ENCODE measurements at places on chromosomes 3 and 15.

DNA sequence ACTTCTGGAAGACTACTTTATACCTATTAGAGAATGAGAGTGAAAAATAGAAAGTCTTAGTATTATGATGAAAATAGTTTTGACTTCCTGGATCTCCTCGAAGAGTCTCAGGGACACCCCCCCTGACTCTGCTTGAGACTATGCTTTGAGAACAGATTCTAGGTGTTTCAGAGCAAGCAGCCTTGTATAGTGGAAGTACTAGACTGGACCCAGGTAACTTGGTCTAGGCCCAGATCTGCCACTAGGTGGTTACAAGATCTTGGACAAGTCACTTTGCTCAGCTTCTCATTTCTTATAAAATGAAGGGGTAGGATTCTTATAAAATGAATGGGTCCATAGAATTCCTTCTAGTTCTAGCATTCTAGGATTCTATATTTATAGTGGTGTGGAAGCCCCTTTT is 9.1 kb downstream of the ABHD5 start:
- no peak for DNase-seq

DNA sequence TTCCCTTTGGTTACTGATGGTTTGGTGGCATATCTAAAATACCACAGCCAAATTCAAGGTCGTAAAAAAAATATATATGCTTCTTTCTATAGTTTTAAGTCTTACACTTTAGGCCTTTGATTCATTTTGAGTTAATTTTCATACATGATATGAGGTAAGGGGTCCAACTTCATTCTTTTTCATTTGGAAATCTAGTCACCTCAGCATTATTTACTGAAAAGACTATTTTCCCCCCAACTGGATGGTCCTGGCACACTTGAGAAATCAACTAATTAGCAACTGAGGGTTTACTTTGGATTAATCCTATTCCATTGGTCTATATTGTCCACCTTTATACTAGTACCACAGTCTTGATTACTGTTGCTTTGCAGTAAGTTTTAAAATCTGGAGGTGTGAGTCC is 26.2 kb downstream of the RHOA start:
- DNase-seq, result no peak

DNA sequence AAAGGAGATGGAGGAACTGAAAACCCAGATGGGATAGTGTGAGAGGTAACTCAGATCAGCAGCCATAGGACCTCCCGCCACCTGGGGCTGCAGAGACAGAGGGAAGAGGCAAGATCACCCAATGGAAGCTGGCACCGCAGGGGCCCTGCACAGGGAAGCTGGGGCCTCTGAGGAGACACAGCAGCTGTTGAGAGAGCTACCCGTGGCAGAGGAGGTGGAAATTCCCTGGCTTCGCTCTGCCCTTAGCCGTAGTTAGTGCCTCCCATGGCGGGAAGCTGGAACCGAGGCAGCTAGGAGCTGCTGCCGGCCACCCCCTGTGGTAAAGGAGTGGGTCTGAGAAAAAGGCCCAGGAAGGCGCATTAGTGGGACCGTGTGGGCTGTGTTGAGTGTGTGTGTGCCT is 18.0 kb upstream of the PLXNA1 start:
- no peak for DNase-seq

- DNase-seq, result no peak
These were observed 81.6 kb downstream of the CDIN1 start for GRCh38 chr15:36661042-36661441.

GRCh38 chr3:23762214-23762613 is 43.5 kb upstream of the UBE2E1 start:
- DNase-seq, result no peak

- no peak for DNase-seq
These were observed 153.4 kb downstream of the PLCL2 start for GRCh38 chr3:17038141-17038540.

DNA sequence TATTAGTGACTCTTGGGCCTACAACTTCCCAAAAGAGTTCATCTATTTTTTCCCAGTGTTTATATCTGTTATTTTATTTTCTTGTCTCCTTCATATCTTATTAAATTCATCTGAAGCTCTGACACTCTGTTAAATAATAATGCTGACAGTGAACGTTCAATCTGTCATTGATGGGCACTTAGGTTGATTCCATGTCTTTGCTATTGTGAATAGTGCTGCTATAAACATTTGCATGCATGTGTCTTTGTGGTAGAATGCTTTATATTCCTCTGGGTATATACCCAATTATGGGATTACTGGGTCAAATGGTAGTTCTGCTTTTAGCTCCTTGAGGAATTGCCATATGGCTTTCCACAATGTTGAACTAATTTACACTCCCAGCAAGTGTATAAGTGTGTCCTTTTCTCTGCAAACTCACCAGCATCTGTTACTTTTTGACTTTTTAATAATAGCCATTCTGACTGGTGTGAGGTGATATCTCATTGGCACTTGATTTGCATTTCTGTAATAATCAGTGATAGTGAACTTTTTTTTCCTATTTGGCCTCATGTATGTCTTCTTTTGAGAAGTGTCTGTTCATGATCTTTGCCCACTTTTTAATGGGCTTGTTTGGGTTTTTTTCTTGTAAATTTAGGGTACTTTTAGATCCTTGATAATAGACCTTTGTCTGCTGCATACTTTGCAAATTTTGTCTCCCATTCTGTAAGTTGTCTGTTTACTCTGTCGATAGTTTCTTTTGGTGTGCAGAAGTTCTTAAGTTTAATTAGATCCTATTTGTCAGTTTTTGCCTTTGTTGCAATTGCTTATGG is 122.5 kb downstream of the LEKR1 start:
- DNase-seq, result no peak

DNA sequence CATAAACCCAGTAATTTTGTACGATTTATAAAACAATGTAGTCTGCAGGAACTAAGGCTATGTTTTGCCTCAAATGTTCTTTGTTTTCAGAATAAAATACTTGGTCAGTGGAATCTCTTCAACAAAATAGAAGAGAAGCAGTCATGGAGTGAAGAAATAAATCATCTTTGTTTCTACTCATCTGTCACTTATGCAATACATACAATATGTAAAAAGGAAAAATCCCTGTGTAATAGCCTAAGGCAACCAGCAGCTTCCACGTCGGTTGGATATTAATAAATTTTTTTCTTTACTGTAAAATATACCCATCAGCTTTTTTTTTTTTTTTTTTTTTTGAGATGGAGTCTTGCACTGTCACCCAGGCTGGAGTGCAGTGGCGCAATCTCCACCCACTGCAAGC is 5.2 kb upstream of the WDR5B start:
- no peak for DNase-seq

DNA sequence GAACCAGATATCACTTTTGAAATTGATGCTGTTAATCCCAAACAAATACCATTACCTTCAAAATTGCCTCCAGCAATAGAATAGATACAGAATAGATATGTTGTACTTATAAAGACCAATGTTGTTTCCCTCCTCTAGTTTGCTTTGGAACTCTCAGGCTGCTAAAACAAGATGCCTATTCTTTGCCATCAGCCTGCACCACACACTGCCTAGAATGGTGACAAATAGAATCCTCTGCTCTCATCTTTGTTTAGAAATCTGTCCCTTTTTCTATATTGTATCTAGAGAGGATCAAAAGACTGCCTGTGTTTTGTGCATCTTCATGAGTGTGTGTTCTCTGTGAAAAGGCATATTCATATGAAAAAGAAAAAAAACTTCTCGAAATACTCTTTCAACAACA is 349.2 kb upstream of the CCDC54 start:
- DNase-seq, result no peak

DNA sequence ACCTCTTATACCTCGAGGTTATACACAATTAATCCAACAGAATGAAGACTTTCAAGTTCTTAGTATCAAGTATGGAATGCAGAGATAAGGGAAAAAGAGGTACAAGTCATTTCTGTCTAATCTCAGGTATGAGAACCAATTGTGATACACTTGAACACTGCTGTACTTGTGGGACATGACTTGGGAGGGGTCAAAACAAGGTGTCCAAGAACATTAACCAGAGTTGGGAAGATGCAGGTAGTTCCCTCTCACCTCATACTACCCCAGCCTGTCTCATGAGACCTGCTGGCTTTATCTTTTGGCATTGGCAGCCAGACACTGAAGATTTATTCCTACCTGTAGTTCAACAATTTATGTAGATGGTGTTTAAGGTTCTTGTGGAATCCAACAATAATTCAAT is 209.7 kb downstream of the NR1D2 start:
- no peak for DNase-seq

DNA sequence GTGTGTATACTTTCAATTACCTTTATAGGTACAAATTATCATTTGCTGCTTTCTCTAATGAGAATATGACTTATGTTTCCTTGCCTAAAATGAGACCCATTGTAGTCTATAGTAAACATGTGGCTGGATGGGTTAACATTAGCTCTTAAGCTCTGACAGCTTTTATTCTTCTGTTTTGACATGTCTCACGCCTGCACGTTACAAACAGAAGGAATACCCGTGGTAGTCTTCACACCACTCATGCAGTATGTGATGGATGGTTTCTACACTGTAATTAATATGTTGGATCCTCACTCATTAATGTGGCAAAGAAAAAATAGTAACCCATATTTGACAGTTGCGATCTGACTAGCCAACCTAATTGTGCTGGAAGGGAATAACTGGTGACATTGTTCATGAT is 133.4 kb upstream of the MITF start:
- no peak for DNase-seq

DNA sequence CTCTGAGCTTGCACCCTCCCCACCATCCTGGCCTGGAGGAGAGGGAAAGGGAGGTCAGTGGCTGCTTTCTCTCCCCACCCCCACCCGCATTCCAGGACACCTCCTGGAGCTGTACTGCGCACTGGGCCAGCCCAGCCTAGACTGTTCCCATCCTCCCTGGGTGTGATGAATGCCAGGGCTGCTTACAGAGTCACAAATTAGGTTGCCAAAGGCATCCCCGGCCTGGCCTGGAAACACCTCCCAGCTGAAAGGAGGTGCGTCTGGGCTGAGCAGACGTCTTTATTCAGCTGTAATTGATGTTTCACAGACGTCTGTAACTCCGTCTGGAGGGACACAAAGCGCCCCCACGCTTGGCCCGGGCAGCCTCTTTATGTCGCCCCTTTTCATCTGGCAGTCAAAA is 47.6 kb downstream of the RHCG start:
- no peak for DNase-seq

DNA sequence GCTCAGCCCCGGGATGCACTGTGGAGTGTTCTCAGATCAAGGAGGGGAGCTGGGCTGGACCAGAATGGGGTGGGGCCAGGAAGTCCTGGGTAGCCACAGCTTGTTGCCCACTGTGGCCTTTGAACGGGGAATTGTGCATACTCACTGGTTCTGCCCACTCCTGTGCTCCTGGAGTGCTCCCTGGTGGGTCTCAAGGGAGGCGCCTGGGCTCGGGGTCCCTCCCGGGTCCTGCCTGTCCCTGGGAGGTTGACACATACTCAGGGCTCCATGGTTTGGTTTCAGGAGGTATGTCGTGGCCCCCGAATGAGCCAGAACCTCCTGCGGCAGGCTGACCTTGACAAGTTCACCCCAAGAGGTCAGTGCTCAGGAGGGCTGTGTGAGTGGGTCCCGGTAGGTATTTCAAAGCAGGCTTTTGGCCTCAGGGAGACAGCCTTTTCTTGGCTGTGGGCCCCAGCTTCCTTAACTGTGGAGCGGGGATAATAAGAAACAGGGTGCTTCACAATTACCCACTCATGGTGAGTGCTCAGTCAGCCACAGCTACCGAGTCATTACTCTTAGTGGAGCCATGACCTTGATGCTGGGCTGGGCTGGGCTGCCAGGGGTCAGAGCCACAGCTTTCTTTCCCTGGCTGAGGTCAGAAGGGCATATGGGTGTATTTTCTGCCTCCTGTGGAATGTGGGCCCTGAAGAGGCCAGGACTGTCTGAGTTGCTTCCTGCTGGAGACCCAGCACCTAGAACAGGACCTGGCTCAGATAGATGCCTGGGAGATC is 7.6 kb downstream of the DNAH1 start:
- DNase-seq, result no peak

DNA sequence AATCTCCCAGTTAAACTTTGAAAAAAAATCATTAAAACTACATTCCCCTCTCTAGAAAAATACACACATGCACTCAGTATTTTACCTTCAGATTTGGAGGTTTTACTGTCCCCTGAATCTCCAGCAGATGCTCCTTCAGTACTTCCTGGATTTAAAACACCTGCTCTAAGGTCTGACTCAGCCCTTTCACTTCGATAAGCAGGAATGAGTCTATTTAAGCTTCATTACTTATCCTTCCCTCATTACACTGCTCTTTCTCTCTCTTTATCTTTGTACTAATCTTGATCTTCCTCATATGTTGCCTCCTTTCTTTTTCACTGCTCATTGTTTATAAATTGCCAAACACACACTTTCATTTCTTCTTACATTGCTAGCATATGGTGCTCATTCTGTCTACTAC is 443.9 kb downstream of the DIPK2A start:
- no peak for DNase-seq

GRCh38 chr15:67331676-67332075 is 77.1 kb downstream of the IQCH start:
- DNase-seq, result no peak

DNA sequence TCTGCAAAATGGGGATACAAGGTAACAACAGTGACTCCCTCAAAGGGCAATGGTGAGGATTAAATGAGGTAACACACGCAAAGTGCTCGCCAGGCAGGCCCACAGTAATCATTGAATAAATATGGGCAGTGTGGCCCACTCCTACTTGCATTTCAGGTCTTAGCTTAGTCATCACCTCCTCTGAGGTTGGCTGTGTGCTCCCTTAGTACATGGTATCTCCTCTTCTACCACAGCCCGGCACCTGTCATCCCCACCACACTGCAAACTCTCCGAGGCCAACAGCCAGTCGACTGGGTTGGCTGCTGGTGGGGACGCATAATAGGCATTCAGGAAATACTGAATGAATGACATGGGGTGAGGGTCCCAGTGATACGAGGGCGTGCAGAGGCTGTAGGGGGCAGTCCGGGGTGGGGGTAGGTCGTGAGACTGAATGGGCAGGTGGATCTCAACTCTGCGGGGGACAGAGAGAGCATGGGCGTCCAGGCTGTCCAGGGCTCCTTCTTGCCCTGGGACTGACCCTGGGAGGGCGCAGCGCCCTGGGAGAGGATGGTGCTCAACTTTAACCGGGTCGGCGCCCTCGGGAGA is 375 bp upstream of the MYZAP start:
- DNase-seq, result no peak

GRCh38 chr15:44427756-44428724 is 611 bp downstream of the CTDSPL2 start:
- no peak for DNase-seq

- DNase-seq, result no peak
These were observed 93.5 kb downstream of the SERPINI1 start for GRCh38 chr3:167829071-167829470.

GRCh38 chr3:25904206-25904605 is 114.3 kb downstream of the OXSM start:
- DNase-seq, result no peak

GRCh38 chr15:96381463-96381862 is 51.0 kb downstream of the NR2F2 start:
- DNase-seq, result no peak

GRCh38 chr3:69648126-69648525 is 91.1 kb upstream of the MITF start:
- no peak for DNase-seq

- no peak for DNase-seq
These were observed 208.8 kb downstream of the GABRG3 start for GRCh38 chr15:27179789-27180188.
